ENCODE measurements at places on chromosomes 7 and 10.

GRCh38 chr10:95755511-95756004, 405 bp upstream of the ENTPD1 start:
- no peak for DNase-seq

DNA sequence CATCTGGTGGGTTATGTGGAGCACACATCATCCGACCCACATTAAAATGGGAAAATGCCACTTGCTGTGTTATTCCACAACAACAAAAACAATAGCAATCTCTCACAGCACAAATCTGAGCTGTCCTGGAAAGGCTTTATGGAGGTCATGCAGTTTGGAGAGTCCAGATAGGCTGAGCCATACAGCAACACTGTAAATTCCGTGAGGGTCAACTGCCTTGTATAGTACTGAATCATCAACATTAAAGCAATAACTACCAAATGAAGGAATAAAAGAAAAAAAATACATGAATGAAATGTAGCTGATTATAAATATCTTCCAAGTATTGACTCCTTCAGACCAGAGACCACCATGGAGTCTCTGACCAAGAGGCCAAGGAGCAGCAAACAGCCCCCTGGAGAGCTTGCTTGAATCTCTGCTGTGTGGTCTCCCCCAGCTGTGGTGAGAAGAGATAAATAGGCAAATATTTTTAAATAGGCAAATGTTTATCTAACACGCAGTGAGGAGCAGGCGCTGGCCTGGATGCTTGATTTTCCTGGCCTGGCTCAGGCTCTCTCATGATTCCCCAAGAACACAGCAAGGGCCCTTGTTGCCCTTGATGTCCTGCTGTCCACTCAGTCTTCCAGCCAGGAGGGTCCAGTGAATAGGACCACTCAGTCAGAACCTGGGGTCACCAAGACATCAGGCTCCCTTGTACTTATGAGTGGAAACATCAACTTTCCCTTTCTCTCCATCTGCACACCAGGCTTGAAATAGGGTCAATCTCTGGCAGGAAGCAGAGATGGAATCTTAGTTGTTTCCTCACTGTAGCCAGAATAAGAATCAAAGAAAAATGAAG, 1021.3 kb downstream of the XPNPEP1 start:
- no peak for DNase-seq

GRCh38 chr10:65559369-65559768, 1366.5 kb upstream of the LRRTM3 start:
- DNase-seq, result no peak

DNA sequence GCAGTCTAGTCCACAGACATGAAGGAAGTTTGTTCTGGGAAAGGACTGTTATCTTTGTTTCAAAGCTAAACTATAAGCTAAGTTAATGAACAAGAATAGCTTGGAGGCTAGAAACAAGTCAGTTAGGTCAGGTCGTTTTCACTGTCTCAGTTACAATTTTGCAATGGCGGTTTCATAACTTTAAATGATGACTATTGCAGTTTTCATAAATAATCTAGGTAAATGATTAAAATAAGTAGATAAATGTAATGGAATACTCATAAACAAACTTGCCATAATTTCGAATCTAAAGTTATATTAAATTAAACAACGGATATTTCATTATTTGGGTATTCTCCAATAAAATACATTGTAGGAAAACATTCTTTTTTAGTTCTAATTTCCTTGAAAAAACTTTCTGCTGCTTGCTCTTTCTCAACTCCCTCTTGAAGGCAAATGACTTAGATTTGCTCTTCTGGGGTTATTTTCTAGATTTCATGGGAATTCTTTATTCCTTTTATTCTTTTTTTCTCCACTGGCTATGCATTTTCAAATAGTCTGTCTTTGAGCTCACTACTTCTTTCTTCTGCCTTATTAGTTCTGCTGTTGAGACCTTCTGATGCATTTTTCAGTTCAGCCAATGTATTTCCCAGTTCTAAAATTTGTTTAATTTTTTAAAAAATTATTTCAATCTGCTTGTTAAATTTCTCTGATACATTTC, 103.8 kb upstream of the APBB1IP start:
- no peak for DNase-seq

DNA sequence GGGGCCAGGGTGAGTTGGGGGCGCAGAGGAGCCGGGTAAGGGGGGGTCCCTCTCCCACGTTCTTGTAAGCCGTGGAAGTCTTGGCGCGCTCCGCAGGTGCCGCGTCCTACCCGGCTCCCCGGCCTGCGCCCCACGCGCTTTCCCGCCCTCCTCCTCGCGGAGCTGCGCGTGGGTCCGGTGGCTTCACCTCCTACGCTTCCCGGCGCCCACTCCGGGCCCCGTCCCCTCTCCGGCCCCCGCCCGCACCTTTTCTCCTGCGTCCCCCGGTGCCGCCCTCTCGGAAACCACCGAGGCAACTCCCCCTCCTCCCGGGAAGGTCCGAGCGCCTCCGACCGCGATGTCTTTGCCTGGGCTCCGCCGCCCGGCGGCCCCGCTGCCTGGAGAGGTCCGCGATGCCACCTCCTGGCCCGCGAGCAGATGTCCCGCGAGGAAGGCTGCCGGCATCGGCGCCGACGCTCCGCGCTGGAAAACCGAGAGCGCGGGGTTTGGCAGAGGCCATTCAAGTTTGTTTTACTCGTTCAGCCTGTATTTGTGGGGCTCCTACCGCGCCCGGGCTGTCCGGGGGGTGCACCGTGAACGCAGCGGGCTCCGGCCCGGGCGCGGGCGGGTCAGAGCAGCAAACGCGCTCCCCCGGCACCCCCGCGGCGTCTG, 2.4 kb upstream of the NKX6-2 start:
- no peak for DNase-seq

GRCh38 chr7:117157241-117158209, 165.3 kb downstream of the WNT2 start:
- no peak for DNase-seq

DNA sequence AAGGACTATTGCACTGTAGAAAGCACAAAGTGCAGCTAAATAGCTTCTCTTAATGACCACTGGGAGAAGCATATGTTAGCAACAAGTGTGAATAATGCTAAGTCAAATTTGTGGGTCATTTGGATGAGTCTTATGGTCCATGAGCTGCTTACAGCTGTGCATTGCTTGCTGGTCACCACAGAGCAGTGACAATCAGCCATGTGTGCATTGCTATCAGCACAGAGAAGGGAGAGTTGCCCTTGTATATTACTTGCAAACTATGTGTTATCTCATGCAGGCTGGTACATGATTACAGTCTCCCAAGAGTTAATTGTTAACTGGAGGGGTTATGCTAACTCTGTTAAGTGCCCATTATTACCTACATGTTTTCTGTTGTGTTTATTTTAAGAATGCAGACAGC, 25.7 kb downstream of the MRPS33 start:
- DNase-seq, result no peak

DNA sequence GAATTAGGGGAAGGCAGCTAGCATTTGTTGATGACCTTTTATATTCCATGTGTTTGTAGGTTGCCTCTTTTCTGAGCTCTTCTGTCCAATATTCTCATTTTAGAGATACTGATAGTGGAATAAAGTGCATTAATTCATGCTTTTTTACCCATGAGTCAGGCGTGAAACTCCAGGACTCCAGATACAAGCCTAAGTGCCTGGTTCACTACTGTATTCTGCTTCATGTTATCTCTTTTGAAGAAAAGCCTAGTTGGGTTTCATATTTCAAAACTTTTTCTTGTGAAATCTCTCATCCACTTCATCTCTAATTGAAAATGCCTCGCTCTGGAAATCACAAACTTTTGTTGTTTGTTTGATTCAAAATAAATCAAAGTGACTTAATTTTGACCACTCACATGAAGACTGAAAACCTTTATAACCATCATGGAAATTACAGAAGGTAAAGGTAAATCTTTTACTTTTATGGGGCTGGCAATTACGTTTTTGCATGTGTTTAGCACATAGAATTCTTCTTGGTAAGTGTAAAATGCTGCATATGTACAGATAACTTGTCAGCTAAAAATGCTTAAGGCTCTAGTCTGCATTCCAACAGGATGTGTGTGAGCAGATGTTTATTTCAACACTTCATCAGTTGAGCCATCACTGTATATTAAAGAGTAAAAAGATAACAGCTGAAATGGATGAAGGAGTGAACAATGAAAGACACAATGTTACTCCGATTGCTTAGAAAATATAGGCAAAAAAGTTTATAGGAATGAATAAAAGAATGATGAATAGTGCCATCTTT, 961.8 kb upstream of the CELF2 start:
- DNase-seq, result no peak

- DNase-seq, result no peak
Measured at GRCh38 chr10:55550236-55550635, 749.2 kb upstream of the PCDH15 start.

- no peak for DNase-seq
Measured at GRCh38 chr7:15932318-15932717, 245.8 kb upstream of the MEOX2 start.

DNA sequence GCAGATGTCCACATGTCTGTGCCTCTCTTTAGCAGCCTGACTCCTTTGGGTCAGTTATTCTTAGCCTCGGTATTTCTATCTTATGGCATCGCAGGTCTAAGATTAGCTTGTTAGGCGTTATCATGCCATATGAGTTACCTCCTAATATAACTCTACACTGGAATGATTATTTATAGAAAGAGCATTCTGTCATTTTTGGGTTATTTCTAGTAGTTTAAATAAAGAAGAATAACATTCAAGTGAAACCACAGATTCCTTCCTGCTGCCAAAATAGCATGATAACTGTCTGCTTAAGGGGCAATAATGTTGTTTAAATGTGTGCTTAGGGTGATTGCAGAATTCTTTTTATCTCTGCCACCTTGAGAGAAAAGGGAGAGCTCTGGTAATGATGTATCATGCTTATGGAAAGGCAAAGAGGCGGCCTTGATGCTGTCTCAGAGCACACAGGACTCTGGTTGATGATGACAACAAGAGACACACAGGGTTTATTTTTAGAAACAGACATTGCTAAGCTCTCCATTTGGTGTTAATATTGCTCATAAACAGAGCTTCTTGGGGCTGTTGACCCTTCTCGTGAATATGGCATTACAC, 10.4 kb downstream of the HDAC9 start:
- no peak for DNase-seq

DNA sequence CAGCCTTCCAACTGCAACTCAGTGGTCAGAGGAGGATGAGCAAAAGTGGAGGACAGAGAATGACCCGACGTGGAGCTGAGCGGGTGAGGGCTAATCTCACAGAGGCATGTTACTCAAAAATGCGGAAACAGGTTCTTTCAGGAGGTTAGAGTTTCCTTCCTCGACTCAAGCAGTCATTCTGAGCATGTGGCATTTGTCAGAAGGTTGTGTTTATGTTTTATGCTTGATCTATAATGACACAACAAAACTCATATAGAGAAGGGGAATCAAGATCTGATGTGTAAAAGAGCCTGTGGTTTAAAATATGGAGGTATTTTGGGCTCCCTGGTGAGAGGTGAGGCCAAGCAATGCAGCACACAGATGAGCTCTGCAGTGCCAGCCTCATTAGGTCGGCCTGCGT, 311.4 kb downstream of the ADARB2 start:
- DNase-seq, result no peak

DNA sequence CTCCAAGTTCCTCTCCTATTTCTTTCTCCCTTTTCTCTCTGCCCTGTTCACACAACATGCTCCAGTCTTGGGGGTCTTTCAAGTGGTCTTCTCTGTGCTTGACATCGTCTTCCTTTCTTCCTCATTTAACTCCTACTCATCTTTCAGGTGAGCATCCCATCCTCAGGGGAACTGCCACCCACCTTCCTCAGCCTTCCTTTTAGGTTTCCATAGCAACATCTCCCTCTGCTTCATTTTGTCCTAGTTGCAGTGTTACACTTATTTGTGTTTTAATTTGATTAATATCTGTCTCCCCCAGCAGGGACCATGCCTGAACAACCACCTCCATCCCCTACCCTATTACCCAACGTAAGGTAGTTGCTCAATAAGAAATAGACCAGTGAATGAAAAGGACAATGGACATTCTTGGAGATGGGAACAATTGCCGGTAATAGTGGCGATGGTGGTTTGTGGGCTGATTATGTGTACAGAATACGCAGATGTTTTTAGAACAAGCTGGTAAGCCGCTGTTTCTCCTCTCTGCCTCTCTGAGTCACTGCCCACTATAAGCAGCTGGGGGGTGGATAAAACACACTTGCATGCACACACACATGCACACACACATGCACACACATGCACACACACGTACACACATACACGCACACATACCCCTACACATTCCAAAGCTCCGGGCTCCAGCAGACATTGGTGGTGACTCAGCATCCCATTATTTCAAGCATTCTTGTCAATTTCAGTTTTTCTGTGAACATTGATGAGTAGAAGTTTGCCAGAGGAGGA, 251.6 kb downstream of the GATA3 start:
- no peak for DNase-seq

DNA sequence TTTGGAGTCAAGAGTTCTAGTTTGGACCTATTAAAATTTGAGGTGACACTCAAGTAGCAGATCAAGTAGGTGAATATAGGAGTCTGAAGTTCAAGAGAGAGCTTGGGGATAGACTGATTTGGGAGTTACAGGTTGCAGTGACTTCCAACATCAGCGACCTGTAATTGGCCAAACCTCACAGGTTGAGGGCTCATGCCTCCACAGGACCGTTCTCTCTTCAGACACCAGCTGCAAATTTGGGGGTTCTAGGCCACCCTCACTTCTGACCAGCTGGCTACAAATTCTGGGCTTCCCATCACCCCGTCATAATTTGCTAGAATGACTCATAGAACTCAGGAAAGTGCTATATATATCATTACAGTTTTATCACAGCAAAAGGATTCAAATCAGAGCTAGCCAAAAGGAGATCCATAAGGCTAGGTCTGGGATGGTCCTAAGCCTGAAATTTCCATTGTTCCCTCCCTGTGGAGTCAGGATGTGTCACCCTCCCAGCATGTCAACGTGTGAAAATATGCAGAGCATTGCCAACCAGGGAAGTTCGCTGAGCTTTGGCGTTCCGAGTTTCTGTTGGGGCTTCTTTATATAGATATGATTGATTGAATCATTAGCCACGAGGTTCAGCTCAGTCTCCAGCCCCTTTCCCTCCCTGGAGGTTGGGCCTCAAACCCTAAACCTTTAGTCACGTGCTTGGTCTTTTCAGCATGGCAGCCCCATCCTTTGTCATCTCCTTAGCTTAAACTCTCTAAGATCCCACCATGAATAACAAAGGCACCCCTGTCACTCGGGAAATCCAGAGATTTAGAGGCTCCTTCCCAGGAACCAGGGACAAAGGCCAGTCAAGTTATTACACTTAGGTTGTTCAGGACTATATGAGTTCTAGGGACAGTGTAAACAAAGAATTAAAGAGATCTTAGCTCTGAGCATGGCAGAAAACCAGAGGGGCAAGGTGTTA, 20.7 kb upstream of the ZNF212 start:
- no peak for DNase-seq

- DNase-seq, result no peak
Measured at GRCh38 chr10:24279166-24279565, 70.2 kb downstream of the KIAA1217 start.

GRCh38 chr7:159099711-159100231, 44.9 kb downstream of the VIPR2 start:
- no peak for DNase-seq

DNA sequence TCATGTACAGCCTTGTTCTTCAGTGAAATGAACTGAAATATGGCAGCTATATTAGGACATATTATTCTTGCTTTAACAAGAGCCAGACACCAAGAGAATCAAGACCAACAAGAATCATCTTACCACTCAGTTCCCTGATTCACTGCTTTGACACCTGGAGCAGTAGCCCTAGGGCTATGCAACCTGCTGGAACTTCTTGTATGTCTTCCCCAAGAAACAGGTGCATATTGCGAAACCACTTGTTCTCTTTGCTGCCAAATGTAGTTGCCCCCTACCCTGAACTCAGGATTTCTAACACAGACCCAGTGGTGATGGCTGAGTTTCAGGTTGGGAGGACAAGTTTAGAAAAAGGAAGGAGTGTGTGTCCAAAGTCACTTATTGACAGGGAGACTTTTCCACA, 46.1 kb downstream of the WIPF3 start:
- DNase-seq, result no peak
